Esophagus mucosa (tissue), 1 donor: ENCODE measurements at places on chromosomes 4 and X. TPM values are rescaled to one million over a fixed set of nuclear protein-coding genes. Genes with fewer than 3 reads are reported as not detected.
A peak's percentile ranks its signal among the peaks of the same experiment; 100 is the strongest.

DNA sequence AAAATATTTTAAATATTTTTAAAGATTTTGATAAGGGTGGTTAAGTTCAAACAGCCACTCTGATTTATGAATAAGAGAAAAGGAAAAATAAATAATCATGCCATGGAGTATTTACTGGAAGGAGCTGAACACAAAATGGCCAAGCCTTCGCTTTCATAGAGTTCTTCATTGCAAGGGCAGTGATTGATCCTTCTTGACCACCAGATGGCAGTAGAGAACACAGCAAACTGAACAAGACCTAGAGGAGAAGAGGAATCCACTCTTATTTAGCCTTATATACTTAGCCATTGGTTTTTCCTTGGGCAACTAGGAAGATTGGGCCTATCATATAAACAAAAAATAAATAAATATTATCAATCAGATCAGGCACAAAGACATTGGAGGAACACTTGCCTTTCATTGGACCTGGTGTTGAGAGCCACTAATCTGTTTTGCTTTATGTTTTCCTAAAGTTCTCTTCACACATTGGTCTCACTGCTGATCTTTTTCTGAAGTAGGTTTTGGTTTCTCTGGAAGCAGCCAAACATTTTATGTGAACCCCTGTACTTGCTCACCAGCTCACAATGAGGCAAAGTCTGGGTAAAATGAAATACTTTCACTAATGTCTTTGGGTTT, 58.1 kb upstream of the PARM1 start:
- peak; percentile 84 for ATAC-seq

- ATAC-seq, result no peak
These were observed 109.2 kb downstream of the ARHGAP10 start for GRCh38 chr4:147840838-147841738.

DNA sequence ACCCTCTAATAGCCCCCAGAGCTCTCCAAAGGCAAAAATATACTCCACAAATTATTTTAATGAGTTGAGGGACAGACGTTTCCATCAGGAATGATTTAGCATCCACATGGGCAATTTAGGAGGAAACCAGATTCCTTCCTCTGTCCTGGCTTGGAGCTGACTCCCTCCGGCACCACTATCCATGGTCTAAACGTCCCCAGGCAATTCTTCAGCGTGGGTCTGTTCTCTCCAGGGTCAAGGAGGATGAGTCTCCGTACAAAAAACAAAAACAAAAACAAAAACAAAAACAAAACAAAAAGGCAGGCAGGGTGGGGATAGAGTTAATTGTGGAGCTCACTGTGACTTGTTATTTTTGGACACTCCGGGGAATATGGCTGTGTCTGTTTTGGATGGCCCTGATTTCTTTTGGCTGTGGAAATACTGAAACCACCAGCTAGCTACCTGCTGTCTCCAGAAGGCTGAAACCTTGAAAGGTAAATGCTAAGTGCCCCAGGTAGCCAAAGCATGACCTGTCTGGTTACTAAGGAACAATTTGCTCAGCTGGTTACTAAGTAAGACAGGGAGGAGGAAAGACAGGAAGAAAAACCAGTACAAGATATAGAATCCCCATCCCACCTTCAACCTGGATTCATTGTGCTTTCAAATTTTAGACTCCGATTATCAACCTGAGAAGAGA, 419.1 kb upstream of the LCORL start:
- no peak for ATAC-seq

The MAGIX gene
- 4.7 TPM for total RNA-seq

The MAGED4 gene
- 1.4 TPM for total RNA-seq

The H2BW1 gene
- total RNA-seq, result not detected

DNA sequence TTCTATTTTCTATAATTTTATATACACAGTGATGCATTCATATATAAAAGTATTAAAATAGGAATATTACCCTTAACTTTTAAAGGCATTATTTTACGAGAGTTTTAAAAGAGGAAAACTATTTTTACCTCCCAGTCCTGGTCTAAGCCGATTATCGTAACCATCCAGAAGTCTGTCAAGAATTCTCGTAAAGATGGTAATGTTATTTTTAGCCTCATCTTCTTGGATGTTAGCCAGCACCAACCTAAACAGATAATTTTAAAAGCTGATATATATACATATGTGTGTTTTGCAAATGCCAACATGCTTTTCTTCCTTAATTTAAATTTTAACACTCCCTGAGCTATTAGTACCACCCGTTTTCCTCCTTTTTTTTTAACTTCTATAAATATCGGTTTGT, 4.0 kb downstream of the GABRA2 start:
- ATAC-seq, result no peak

DNA sequence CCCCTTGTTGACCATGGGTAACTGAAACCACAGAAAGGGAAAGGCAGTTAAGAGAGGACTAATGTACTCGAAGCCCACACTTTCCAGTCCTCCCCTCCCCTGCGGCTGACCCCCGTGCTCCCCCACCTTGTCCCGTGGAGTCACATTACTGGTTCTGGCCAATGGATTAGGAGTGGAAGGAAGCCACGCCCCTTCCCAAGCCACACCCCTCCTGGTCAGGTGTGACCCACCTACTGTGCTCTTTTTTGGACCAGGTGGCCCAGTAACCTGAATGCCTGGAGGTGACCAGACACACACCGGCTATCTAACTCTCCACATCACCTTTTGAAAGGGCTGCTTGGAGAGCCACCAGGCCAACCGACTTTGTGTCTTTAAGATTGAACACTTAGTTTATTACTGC, 109.3 kb upstream of the MSX1 start:
- no peak for ATAC-seq

DNA sequence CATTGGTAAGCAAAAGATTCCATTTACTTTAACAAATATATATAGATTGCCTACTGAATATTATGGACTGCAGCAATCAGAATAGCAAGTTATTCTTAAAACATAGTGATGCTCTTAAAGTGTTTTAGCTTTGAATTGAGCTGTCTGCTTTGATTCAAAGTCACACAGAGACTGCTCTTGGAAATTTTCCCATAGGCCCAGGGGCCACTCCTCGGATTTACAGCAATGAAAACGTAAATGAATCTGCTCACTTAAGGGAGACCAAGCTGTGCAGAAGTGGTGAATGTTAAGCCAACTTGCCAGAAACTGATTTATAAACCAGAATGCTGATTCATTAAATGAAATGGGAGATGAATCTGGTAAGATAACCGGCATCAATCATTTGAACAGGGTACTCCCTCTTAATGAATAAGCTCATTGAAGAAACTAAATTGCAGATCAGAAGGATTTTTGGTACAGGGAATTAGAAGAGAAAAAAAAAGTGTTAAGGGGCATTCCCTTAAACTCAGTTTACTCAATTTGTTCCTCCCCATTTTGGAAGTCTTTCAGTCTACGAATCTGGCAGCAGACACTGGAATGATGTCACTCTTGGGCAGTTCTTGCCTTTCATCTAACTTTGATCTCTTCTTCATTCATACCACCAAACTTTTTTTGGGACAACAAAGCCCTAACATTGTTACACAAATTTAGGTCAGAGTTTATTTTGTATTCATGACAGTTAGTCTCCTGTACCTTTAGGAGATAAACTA, 363.3 kb upstream of the MAGEB2 start:
- no peak for ATAC-seq

The SLITRK4 gene
- total RNA-seq, result 0.32 TPM

- no peak for ATAC-seq
These were observed 882.9 kb downstream of the FSTL5 start for GRCh38 chr4:161280929-161281328.
